ENCODE measurements at places on chromosomes 11 and 22.

DNA sequence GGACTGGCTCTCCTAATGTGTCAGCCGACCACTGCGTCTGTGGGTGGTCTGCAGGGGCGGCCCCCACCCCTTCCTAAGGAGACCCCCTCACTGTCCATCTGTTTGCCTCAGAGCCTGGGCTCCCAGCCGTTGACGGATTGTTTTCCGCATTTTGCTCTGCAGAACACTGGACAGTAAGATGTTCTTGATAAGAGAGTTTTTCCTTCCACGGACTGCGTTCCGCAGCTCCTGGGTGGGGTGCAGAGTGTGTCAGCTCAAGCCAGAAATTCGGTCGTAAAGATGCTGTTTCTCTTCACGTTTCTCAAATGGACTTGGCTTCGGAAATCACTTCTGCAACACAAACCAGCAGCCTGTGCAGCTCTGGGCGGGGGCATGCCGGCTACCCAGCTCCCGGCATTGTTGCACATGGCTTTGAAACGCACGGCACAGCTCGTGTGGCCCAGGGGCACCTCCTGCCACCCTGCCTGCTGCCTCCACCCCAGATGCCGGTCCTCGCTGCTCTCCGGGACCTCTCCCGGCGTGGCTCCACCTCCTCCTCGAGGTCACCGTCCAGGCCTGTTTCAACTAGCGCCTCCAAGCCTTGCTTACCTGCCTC, 2.9 kb upstream of the MRGPRG start:
- DNase-seq, result no peak

- no peak for DNase-seq
Observed at GRCh38 chr11:126991596-126991995, 9.0 kb downstream of the KIRREL3 start.

DNA sequence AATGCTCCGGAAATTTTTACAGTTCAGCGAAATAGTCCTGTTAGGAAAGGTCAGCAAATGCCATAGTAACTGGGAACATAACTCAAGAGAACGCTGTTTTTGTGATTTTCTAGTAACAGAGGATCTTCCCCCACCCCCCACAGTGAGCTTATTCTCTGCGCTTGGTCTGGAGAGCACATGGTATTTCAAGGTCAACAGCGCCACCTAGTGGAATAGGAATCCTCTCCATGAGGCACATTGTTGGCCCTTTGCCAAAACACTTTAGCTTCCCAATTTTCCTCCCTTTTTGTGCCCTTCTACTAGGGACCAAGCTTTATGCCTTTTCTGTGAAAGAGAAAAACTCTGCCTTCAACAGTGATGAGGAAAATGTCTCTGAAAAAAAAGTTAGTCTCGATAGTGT, 13.2 kb upstream of the OR4C12 start:
- DNase-seq, result no peak

DNA sequence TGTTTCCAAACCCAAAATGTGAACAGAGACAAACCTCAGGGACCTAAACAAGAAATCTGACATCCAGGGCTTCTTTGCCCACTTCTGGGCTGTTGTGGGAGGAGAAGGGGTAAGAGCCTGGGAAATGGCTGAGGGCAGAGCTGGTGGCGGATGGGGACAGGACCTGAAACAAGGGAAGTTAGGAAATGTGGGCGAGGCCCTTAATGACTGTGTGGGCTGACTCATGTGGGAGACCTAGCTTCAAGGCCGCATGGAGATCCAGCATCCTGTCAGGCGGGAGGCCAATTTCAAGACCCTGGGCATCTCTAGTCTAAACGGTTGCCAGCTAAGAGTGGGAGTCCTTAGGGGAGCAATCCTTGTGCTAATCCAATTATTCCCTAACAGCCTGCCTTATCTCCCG, 2.1 kb upstream of the OAF start:
- no peak for DNase-seq

DNA sequence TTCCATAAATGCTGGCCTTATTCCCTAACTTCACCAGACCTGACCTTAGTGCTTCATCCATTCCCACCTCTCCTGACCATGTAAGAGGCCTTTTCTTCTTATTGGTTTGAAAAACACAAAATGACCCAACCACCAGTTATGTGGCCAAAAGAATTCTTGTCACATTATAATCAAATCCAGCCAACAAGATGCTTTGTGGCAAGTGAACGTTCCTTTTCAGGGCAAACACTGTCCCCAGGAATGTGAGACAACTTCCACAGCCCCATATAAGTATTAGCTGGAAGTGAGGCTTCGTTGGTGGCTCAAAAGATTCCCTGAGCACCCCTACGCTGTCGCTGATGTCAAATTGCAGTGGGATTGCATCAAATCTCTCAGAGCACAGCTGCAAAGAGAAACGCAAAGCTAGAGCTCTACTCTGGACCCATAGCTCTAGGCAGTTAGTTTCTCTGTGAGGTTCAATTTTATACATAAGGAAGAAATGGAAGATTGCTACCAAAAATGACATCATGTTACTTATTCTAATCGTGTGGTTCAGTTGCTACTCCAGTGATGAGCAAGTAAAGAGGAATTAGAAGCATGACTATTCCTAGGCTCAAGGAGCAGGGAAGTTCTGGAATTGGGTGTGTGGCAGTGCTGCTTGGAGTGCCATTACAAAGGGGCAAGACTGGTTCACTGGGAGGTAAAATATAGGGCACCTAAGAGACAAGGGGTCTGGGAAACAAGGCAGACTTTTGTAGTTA, 26.1 kb downstream of the GLYATL1 start:
- DNase-seq, result no peak

- DNase-seq, result no peak
Observed at GRCh38 chr11:119266517-119267255, 50.2 kb downstream of the MCAM start.

DNA sequence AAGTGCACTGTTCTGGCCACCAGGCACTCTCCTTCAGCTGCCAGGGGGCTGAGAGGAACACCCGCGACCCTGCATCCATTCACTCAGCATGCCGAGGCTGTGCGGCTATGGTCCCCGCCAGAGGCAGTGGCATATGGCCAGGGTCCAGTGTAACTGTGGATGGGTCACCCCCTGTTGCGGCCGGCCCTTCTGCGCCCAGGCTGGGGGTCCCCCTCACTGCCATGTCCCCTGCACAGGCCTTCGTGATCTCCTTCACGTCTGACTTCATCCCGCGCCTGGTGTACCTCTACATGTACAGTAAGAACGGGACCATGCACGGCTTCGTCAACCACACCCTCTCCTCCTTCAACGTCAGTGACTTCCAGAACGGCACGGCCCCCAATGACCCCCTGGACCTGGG, 20.8 kb upstream of the FADD start:
- DNase-seq, result no peak

GRCh38 chr11:117020869-117021564, 77.2 kb downstream of the SIK3 start:
- DNase-seq, result no peak

DNA sequence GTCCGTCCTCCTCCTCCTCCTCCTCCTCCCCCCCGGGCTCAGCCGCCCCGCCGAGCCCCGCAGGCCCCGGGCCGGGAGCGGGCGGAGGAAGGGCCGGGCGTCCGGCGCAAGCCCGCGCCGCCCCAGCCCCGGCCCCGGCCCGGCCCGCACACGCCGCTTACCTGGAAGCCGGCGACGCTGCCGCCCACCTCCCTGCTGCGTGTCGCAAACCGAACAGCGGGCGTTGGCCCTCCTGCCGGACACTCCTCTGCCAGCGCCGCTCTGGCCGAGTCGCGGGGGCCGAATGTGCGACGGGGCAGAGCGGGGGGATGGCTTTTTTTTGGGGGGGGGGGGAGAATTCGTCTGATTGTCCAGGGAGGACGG, 1.1 kb downstream of the IGF2 start:
- no peak for DNase-seq

DNA sequence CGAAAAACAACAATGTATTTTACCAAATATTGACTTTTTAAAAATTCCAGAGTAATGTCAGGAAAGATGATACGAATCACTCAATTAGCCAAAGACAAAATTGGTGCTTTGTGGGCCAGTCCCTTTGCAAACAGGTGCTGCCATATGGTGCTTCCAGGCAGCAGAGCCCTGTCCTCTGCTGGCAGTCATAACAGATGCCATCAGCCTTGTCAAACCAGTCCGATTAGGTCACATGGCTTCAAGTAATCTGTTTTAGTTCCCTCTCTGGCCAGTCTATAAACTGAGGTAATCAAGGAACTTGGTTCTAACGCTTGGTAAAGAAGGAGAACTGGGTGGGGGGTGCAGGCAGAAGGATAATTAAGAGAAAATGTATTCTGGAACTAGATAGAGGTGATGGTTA, 49.1 kb upstream of the CAPRIN1 start:
- no peak for DNase-seq

GRCh38 chr22:48249713-48250268, 1487.3 kb downstream of the TBC1D22A start:
- DNase-seq, result no peak

- no peak for DNase-seq
Observed at GRCh38 chr11:118908901-118909618, 16.7 kb downstream of the BCL9L start.

DNA sequence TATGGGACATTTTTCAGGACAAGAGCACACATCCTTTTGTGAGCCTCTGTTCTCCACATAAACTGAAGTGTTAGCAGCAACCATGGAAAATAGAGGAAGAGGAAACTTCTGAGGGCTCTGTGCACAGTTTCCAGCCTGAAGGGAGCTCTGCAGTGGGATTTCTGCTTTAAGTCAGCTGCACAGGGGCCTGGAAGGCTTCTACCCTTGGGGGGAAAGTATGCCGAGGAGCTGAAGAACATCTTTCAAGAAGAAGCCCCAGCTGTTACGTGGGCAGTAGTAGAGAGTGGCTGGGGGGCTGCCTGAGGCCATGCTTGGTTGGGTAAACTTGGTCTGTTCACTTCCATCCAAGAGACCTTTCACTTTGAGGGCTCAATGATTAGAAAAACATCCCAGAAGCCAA, 82.7 kb upstream of the EED start:
- DNase-seq, result no peak

- peak; percentile 88 for DNase-seq
Observed at GRCh38 chr22:30286813-30287647, 2.3 kb downstream of the CASTOR1 start.

- no peak for DNase-seq
Observed at GRCh38 chr11:7253800-7254199, 2.1 kb downstream of the SYT9 start.

DNA sequence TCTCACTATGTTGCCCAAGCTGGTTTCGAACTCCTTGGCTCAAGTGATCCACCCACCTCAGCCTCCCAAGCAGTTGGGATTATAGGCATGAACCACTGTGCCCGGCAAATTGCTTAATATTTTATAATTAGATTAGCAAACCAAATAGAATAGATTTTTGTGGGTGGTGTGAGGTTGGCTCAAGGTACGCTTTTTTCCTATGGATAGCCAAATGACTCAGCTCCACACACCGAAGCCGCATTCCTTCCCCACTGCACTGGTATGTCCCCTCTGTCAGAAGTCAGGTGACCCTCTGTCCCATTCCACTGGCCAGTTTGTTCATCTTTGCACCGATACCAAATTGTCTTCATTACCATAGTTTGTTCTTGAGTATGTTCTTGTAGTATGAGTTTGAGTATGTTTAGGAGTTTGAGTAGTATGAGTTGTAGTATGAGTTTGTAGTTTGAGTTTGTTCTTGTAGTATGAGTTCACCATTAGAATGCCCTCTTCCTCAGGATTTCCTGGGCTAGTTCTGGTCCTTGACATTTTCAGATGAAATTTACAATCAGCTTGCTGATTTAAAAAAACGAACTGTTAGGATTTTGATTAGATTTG, 19.4 kb downstream of the SUSD2 start:
- no peak for DNase-seq

DNA sequence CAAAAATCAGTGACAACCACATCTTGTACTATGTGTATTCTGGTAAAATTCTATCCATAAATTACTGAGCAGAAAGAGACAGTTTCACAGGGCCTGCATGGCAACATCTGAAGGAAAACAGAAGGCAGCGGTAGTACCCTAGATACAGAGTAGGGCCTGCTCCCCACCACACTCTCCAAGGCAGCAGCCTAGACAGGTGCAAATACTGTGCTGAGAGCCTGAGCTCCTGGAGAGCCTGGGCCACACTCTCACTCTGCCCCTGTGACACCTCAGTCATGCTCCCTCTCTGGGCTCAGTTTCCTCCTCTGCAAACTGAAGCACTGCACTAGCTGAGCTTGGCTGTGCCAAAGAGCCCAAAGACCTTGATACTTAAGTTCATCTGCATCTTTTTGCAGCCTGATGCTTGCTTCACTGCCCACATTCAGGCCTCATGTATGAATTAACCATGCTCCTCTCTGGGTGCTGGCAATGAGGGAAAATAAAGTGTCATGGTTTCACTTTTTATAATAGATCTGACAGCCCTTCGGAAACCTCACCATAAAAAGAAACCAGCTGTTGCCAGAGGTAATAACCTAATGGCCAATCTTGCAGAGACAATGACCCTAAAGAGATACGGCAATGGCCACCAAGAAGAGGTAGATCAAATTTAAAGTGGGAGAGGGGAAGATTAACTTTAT, 104.7 kb downstream of the PLEKHA7 start:
- no peak for DNase-seq

GRCh38 chr11:110432713-110433392, 3.1 kb downstream of the FDX1 start:
- DNase-seq, result no peak

- DNase-seq, result no peak
Observed at GRCh38 chr11:129373489-129373953, 2.1 kb upstream of the BARX2 start.

- no peak for DNase-seq
Observed at GRCh38 chr11:122199661-122200060, 83.6 kb upstream of the BLID start.

DNA sequence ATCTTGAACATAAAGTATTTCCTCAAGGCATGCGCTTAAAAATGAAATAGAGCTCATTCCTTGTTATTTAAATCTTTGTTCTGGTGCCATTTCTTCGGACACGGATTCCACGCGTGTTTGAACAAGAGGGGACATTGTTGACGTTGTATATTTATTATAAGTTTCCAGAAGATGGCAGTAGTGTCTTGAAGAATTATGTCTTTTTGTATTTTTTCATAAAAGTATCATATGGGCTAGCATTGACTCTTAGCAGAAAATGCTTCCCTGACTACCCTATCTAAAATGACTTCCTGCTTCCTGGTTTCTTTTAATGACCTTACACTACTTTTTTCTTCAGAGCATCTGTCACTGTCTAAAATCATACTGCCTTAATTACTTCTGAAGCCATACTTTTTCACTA, 20.4 kb downstream of the BIRC2 start:
- DNase-seq, result no peak

GRCh38 chr11:122843281-122844141, 5.2 kb downstream of the CRTAM start:
- DNase-seq, result no peak
